ENCODE measurements at places on chromosomes 6 and 20.

GRCh38 chr6:131460614-131461000, 112.4 kb upstream of the ARG1 start:
- no peak for DNase-seq

- no peak for DNase-seq
Measured at GRCh38 chr20:20201124-20201523, 148.8 kb downstream of the CFAP61 start.

DNA sequence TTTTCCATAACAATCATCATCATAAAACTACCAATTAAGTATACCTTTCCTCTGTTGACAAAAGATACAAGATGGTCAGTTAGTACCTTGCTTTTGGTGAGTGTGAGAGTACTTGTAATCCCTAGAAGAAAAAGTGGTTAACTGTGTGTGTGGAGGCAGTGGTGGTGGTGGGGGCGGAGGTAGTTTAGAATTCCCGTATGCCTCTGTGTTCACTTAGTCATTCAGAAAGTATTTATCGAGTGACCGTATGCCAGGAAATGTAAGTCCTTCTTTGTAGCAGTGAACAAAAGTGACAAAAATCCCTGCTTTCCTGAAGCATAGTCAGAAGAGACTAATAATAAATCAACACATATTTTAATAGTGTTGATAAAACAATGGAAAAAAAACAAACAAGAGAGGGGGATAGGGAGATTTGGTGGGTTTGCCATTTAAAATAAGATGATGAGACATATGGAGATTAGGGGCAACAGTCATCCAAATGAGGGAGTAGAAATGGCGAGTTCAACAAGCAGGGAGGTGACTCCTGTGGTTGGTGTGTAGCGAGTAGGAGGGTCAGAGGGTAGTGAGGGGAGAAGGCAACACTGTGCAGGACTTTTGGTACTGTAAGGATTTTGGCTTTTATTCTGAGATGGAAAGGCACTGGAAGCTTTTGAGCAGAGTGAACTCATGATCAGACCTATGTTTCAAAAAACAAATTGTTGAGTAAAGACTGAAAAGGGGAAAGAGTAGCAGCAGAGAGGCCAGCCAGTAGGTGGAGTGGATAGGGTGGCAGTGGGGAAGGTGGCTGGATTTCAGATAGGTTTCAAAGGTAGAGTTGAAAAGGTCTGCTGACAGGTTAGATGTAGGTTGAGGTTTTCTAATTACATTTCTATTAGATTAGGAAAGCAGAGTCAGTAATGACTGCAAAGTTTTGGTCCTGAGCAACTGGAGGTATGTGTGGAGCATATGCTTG, 40.3 kb upstream of the SIM1 start:
- peak; percentile 47 for DNase-seq

DNA sequence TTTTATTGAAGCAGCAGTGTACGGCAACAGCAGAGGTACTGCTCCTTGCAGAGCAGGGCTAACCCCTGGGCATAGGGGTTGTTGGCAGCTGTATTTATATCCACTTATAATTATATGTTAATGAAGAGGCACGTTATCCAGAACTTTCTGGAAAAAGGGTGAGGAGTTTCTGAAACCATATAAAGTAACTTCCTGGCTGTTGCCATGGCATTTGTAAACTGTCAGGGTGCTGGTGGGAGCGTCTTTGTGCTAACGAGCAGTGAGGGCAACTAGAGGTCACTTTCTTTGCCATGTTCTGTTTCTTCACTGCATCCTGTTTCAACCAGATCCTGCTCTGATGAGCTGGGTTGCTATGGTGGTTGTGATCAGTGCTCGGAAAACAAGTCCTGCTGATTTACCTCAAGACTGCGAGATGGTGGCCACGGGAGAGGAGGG, 11.1 kb upstream of the ARFGEF2 start:
- DNase-seq, result no peak

- DNase-seq, result no peak
Measured at GRCh38 chr6:79872303-79872702, 75.0 kb downstream of the ELOVL4 start.

DNA sequence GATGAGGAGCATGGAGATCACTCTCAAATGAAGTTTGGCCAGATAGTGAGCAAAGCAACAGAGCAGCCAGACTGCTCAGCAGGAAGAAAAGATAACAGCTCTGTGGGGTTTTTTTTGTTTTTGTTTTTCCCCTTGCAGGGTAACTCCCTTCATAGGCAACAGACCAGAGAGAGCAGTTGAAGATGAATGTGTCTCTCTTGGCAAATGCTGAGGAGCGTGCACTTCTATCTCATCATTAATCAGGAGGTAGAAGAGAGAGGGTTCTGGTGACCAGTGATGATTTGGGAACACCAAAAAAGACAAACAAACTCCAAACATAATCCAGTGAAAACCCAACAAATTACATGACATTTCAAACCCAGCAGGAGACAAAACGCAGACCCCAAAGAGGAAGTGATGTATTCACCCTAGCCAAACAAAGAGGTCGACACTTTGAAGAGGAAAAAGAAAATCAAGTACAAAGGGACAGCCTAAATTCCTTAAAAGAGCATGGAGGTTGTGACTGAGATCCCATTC, 66.2 kb upstream of the RREB1 start:
- DNase-seq, result no peak

DNA sequence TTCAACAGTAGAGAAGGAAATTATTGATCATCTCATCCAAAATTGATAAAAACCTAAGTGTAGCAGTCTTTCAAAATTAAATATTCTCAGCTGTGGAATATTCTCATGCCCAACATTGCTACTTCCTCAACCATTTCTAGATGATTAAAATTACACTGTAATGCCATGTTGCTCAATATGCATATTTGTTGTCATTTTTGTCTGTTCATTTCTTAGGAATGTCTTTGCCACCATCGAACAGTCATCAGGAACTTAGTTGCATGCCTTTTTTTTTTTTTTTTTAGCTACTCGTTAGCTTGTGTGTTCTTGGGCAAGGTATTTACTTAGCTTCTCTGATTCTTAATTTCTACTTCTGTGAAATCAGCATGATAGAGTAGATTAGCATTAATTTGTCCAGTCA, 188.6 kb downstream of the DTNBP1 start:
- DNase-seq, result peak; percentile 86

GRCh38 chr6:140806431-140806830, 1326.3 kb upstream of the GJE1 start:
- DNase-seq, result no peak

- DNase-seq, result no peak
Measured at GRCh38 chr6:118207947-118208346, 300.9 kb downstream of the SLC35F1 start.

GRCh38 chr6:24822696-24823095, 24.0 kb upstream of the ARMH2 start:
- DNase-seq, result no peak

GRCh38 chr6:7841781-7842468, 68.7 kb downstream of the TXNDC5 start:
- no peak for DNase-seq

- peak; percentile 90 for DNase-seq
Measured at GRCh38 chr6:73798592-73798991, 102.6 kb downstream of the CD109 start.

Data from GM04503 (cell line).